ENCODE measurements at places on chromosomes 1 and 21.

DNA sequence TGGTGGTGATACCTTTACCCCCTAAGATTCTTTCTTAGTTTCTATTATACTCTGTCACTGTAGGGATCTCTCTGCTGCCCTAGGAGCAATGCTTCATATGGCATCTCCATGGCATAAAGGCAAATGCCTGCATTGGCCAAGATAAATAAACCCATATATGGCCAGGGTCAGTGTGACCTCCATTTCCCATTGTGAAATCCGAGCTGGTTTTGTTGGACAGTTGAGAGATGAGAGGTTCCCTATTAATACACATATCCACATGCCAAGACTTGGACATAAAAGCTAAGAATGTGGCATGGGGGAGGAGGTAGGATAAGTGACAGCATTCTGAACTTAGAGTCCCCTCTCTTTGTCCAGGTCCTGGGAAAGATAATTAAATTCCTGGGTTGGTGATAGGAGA lies 1.4 kb downstream of the TPM3 start:
- DNase-seq = no peak

DNA sequence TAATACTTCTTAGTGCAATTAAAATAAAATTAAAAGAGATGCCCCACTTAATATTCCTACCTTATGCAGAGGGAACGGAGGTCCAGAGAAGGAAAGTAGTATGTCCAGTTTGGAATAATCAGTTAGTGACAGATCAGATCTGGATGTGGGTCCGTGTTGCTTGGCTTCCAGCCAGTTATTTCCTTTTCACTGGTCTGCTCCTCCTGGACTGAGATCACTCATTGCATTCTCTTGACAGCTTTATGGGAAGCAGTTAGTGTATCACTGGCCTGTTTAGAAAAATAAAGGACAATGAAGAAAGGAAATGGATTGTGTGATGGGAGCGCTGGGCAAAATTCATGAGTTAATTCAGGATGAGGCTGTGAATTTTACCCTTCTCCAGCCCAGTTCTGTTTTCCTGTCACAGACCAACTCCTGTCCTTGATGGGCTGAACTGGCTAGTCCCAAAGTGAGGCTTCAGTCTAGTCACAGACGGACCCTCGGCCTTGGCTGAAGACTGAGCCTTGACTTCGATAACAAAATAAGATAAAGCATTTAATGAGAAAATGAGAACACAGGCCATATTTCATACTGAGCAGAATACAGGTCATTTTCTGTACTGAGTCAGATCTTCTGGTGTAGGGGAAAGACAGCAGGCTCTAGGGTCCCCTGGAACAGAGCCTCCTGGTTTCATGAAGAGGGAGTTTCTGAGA lies 85.2 kb upstream of the TRABD2B start:
- DNase-seq = no peak

DNA sequence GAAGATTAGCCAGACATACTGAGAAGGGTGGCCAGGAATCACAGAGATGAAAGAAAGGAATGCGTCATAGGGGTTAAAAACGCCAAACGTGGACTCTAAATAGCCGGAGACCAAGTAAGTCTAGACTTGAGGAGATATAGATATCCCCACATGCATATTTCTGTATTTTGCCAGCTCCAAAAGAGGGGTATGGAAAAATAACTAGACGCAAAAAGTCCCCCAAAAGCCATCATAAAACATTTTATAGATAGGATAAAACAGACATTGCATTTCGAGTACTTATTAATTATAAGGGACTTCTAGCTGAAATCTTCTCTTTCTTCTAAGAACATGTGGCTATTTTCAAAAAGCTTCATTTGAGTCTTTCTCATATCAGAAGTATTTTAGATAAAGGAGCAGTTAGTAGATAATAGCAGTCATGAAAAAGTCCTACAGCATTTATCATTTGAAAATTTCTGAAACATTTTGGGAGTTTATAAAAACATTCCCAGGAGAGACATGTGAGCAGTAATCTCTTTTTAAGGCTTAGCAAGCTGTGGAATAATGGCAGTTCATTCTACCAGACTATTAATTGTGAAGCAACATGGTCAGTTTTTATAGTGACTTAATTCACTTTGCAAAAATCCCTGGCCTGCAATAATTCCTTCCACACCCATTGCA lies 6.1 kb downstream of the KIF26B start:
- DNase-seq = no peak

DNA sequence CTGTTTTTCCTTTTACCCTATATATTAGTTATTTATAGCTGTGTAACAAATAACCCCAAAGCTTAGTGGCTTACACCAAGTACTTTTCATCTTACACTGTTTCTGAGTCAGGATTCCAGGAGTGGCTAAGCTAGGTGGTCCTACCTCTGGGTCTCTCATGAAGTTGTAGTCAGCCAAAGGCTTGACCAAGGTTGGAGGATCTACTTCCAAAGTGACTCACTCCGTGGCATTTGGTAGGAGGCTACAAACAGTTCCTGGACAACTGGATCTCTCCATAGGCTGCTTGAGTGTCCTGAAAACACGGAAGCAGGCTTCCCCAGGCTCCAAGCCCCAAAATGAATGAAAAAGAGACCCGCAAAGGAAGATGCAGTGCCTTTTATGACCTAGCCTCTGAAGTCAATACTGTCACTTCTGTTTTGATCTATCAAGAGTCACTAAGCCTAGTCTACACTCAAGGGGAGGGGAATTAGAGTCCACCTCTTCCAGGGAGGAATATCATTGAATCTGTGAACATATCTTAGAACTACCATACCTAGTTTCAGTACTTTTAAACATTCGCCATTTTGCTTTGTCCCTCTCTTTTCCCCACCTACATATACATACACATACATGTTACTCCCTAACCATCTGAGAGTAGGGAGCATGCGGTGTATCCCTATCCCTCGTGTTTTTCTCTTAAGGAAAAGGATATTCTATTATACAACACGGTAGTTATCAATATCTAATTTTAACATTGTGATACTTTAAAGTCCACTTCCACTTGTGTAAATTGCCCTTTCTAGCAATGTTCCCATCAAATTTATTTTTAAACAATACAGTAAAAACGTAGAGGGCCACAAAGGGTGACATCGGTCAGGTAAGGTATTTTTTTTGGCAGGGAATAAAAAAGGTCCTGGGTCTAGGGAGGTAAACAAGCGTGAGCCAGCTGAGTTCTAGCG lies 67.2 kb downstream of the SLC35A3 start:
- no peak for DNase-seq

- peak; percentile 87 for DNase-seq
Observed at GRCh38 chr1:212234431-212235395, 50.5 kb upstream of the PPP2R5A start.

GRCh38 chr1:65150583-65151263 lies 2.7 kb downstream of the AK4 start:
- DNase-seq = no peak

DNA sequence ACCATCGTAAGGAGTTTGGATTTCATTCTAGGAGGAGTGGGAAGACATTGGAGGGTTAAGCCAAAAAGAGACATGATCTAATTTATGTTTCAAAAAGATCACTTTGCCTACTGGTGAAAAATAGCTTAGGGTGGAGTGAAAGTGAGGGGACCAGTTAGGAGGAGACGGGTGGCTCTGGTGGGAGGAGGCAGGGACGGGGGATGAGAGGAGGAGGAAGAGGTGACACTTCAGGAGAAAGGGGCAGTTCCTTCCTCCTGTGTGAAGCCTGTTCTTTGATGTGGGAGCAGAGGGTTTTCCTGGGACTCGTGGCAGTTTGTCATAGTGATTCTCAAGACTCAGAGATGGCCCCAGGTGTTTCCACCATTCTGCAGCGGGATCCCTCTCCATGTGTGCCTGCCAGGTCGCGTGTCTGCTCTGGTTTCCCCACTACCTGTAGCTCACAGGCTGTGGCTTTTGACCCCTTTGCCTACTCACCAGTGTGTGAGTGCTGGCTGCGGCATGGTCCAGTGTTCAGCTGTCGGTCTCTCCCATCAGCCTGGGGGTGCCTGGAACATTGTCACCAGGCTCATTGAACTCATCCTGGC lies 102.4 kb downstream of the CNIH3 start:
- no peak for DNase-seq

DNA sequence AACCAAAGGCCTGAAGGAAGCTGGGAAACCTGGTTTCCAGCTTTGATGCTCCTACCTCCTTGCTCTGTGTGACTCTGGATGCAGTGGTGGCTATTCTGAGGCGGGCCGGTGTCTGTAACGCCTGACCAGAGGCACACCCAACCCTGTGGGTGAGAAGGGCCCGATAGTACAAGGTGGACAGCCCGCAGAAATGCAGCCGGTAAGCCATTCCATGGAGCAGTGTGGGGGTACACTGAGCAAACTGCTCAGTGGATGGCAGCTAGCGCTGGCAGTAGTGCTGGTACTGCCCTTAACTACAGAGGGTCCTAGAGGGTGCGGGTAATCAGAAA lies 36.0 kb downstream of the AHDC1 start:
- no peak for DNase-seq

DNA sequence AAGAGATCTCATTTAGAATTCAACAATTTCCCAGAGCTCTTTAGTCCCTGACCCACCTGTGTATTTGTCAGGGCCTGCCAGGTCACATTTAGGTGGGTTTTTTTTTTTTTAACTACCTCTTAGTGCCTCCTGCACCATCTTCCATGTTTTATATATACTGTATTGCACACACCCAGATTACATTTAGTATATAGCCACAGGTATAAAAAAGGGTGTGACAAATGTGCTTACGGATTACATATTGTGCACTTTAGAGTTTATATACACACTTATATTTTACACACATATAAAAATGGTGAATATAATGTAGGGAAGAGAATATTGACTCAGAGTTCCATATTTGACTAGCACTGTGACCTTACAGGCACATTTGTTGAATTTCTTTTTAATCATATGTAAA lies 17.4 kb upstream of the LRIG2 start:
- no peak for DNase-seq

DNA sequence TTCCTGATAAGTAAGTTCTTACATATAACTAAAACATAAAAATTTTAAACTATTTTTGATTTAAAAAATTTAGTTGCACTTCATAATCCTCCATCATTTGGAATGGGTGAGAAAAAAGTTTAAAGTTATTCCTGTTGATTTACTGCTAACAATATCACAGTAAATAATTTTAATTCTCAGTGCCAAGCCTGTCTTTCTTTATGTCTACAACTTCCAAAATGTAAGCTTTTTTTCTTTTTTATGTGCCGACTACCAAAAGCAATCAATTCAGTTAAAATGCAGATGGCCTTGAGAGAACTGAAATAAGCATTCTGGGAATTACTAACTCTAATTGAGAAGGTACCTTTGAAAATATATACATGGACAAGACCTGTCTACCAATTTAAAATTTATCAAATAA lies 1224.3 kb upstream of the B3GALT2 start:
- DNase-seq = no peak

DNA sequence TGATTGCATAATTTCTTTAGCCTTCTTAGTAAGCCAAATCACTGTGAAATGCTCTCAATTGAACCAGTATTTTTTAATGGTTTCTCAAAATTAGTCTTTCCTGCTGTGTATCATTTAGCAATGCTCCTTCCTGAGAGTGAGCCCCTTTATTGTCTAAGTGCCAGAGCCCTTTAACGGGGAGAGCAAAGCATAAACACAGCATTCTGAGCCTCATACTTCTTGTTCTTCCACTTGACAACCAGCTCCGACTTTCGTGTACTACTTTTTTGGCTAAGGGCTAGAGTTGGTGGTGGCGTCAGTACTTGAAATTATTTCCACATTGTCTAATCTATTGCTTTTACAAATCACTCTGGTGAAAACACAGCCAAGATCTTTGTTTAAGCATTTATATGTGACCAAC lies 299.0 kb downstream of the TPR start:
- DNase-seq = no peak

All from AG04449 (cell line).